Stimulated activated CD4-positive, alpha-beta T cell treated with anti-CD3 and anti-CD28 coated beads, Interleukin-15, amount 100 ng/mL, for 24 hours (primary cell): ENCODE measurements at places on chromosomes 4 and X.

DNA sequence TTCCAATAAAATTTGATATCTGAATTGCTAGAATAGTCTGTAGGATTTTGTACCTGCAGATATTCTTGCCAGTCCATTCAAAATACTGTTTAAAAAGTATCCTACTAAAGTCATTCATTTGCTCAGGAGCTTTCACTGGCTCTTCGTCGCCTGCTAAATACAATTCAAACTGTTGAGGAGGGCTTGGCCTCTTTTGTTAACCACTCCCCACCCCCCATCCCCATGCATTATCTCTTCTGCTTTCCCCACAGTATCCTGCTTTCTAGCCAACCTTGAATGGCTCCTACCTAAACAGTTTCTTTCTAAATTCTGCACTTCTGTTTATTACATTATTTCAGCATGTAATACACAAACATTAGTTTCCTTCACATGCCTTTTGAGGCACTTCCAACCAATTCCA lies 230.8 kb downstream of the CPE start:
- no peak for DNase-seq

GRCh38 chr4:138868562-138868961 lies 147.0 kb upstream of the NOCT start:
- DNase-seq, result no peak

GRCh38 chrX:44494357-44494756 lies 48.3 kb downstream of the FUNDC1 start:
- no peak for DNase-seq

DNA sequence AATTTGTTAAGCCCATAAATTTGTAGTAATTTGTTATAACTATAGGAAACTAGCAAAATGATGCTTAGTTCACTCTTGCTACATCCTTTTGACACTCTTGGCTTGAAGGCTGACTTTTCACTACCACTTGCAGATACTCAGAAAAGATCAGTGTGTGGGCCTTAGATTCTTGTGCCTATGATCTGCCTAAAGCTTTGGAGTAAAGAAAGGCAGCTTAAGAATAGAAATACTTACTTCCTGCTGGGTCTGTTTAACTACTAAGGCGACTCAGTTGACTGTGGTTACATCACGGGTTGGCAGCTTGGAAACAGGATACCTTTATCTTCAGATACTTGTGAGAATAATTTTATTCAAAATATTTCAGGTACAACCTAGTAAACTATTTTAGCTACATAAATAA lies 201.4 kb upstream of the FMR1 start:
- no peak for DNase-seq

DNA sequence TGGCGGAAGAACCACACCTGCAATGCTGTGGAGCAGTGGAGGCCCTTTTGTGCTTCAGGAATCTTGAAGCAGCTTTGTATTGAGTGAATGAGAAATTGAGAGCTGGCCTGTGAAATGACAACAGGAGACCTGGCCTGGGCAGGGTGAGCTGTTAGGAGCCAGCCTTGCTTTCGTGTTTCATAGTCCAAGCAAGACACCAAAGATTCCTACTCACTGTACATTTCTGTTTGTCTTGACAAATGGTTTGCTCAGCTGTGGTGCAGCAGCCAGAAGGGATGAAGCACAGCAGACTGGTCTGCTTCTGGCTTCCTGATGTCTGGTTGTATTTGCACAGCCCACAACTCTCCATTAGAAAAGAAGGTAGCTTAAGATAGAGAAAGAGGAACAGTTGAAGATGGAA lies 96.5 kb downstream of the GATB start:
- DNase-seq, result no peak

DNA sequence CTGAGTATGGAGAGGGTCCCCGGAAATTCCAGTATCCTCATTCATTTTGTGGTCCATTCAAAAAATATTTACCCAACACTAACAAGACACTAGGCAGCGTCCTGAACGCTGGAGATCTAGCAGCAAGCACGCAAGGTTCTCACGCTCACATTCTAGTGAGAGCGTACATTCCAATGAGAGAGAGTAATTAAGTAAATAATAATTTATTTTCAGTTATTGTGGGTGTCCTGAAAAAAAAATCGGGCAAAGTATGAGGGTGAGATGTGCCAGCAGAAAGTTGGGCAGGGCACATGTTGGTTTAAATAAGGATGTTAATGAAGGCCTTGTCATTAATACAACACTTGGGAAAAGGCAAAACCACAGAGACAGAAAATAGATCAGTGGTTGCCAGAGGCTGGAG lies 4.0 kb upstream of the TMEM156 start:
- no peak for DNase-seq

GRCh38 chr4:20764366-20764992 lies 64.2 kb downstream of the PACRGL start:
- no peak for DNase-seq

DNA sequence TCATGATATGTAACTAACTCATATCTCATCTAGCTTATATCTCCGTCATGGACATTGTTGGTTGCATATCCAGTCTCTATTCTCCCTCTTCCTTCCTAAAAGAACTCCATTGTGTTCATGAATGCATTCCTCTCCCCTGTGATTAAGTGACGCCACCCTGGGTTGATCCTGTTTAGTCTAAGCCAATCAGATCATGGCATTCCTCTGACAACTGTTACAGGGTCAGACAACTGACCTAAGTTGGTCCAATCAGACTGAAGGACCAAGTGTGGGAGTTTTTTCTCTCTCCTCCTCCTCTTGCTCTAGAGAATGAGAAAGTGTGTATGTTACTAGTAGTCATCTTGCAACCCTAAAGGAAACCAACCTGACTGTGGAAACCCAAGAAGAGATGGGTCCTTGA lies 3.6 kb downstream of the APOO start:
- DNase-seq, result no peak

- no peak for DNase-seq
These were observed 105.6 kb downstream of the C4orf51 start for GRCh38 chr4:145785391-145786008.
